ENCODE measurements at places on chromosomes 11 and 22. TPM values are rescaled to one million over a fixed set of nuclear protein-coding genes. Genes with fewer than 3 reads are reported as not detected.
A peak's percentile ranks its signal among the peaks of the same experiment; 100 is the strongest.

C11orf16 gene
- not detected for total RNA-seq

MAPK11 gene
- total RNA-seq = 5.5 TPM

SLC1A2 gene
- 1.7 TPM for total RNA-seq

AQP11 gene
- total RNA-seq = 0.39 TPM

TCN1 gene
- total RNA-seq = not detected

RIC3 gene
- total RNA-seq = 0.80 TPM

NPAS4 gene
- not detected for total RNA-seq

GAB4 gene
- total RNA-seq = not detected

ACR gene
- not detected for total RNA-seq

OR52K2 gene
- total RNA-seq = not detected

P2RY6 gene
- total RNA-seq = 2.5 TPM

HEPHL1 gene
- total RNA-seq = not detected

DNA sequence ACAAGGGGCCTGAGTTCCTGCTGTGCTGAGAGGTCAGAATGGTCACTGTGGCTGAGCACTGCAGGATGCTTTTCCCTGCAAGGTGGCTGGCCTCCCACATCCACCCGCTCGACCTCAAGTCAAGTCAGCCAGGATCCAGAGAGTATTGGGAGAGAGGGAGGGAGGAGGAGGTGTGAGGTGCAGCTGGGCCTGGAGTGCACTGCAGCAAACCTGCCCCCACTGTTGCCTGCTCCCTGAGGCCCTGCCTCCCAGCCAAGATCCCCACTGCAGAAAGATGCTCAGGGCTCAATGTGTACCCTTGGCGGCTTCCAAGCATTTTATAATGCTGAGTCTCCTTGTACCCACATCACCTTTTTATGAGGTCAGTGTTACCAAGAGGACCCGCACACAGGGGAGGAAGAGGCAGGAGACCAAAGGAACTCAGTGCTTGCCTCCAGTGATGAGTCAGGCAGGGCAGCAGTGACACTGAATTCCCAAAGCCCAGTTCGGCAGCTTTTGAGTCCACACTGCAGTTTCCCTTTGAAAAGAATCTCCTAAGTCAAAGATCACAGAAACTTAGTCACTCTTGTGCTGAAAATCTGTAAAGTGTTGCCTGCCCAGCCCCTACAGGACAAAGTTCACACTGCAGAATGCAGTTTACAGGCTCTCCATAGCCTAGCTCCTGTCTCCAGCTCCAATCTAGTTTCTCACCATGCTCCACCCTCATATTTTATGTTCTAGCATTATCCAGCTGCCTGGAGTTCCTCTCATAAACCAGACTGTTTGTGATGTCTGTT, 3.1 kb downstream of the ENDOD1 start:
- DNase-seq = no peak

GRCh38 chr11:5240458-5240857, 6.2 kb upstream of the HBD start:
- DNase-seq = no peak

DNA sequence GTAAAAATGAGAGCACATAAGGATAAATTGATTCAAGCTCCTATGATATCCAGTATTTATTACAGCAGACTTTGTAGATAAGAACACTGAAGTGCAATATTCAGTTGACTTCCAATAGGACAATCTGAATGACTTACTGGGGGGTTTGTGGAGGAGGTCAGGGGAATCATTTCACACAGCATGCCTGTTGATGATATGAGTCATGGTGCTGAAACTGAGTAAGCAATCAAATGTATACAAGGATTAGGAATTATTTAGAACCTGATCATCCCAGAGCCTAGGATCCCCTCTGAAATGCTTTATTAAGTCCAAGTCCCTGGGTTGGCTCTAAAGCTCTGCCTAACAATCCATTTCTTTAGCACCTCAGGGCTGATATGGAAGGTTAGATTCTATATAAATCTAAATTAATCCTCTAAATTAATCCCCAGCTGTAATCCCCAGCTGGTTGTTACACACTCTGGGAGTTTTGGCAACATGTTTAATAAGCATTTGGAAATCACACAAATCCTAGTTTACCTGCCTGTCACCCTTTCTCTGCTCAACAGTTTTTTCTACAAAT, 326.4 kb downstream of the GUCY1A2 start:
- no peak for DNase-seq

DNA sequence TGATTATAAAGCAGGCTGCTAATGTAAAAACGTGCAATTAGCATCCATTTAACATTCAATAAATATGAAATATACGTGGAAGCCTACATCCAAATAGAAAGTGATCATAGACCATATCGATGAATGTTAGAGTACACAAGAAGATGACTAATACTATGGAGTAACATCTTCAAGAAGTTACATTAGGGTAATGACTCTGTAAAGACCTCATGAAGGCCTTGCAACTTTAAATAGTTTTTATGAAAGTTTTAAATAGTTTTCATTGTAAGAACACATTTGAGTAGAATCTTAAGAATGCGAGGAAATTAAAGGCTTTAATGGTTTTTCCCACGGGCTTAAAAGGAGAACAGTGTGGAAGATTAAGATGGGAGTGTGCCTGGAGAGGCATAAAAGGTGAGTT, 1.4 kb downstream of the TRIM34 start:
- DNase-seq = no peak

GRCh38 chr11:67301951-67302516, 1.3 kb upstream of the SSH3 start:
- peak; percentile 36 for DNase-seq

DNA sequence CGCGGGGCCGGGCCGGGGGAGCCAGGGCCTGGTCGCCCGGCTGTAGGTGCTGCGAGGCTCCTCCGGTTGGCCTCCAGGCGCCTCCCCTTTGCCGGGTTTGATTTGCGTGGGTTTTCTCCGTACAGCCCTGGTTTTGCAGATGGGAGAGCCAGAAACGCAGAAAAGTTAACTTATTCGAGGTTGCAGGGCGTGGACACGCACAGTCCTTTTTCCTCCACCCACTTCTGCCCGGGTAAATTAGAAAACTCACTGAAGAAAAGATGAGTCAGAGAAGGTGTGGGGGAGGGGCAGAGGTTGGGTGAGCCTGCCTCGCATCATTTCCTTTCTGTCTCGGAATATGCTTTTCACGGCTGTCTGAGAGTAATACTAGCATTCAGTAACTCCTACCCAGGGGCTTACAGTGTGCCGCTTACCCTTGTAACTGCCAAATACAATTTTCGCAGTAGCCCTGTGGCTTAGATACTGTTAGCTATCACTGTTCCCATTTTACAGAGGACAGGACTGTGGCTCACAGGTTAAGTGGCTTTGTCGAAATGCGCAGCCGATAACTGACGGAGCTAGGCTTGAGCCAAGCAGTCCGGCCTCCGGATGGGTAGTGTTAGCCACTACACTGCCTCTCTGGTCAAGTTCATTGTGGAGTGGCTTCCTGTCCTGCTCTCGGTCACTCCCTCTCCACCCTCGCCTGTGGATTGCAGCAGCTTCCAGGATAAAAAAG, 812 bp downstream of the FADD start:
- DNase-seq = peak; percentile 63

DNA sequence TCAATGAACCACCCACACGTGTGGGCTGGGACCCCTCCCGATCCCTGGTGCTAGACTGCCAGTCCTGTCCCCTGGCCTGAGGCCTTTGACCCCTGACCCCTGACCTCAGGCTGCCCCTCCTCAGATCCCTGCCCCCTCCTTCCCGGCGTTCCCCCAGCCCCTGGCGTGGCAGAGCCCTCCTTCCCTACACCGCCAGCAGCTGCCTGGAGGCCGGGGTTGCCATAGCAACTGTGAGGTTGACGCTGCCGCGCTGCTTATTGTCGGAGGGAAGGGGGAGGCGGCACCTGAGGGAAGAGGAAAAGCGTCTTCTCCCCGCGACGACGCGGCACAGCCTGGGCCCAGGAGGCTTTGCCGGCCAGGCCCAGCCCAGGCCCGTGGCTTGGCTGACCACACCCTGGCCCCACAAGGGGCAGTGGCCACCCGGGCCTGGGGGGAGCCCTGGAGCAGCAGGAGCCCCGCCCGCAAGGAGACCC, 32.6 kb downstream of the SHANK3 start:
- no peak for DNase-seq

DNA sequence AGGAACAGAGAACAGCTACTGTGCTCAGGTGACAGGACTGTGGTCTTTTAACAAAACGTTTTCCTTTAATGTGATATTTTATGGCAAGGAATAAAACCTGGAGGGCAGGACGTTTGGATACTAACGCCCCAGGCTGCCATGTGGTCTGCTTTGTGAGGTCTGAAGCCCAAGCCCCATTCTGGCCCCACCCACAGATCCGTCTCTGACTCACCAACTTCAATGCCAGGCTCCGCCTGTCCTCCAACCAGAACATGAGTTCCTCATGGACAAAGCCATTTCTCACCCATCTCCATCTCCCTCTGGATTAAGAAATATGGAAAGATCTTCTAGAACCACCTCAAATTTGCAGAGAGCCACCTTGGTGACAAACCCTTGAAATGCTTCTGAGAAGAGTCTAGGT, 148.8 kb downstream of the CRYBB2 start:
- peak; percentile 53 for DNase-seq

GRCh38 chr11:93672280-93672679, 10.8 kb downstream of the CEP295 start:
- DNase-seq = no peak

DNA sequence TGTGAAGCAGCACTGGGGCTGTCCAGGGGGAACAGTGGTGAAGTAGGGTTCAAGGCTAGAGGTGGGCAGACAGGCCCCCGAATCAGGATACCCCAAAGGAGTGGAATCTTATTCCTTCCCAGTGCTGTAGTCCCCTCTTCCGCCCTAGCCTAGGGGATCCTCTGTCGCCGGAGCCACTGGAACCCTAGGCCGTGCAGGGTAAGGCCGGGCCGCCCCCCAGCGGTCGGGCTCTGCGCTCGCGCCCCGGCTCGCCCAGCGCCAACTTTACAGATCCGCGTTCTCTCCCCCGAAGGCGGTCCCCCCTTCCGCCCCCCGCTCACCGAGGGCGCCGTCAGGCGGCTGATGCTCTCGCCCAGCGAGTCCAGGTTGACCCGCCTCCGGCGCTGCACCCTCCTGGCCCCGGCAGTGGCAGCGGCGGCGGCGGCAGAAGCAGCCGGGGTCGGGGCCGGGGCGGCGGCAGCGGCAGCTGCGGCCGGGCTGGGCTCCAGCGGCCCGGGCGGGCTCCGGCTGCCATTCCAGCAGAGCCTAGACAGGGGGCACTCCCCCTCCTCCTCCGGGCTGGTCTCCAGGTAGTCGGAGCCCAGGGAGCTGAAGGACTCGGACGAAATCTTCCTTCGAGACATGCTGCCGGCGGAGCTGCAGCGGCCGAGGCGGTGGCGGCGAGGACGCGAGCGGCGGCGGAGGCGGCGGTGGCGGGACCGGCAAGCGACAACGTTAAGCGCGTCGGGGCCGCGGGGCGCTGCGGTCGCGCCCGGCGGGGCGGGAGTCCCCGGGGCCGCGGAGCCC, 650 bp downstream of the GUCY1A2 start:
- DNase-seq = peak; percentile 45

DNA sequence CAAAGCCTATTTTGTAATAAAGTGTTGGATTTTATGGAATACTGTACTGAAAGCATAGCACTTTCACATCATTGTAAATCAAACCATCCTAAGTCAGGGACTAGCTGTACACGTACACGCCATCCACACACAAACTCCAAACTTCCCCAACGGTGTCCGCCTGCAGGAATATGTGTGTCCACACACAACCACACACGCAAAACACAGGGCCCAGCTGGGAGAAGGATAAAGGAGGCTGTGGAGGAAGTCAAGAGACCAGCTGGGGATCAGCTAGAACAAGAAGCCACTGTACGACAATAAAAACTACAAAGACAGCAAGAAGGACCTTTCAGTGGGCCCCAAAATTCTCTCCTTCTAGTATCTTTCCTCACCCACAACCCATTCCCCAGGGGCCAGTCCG, 1.6 kb downstream of the TRIM29 start:
- DNase-seq = no peak

GRCh38 chr22:43079742-43080141, 9.4 kb downstream of the TTLL1 start:
- no peak for DNase-seq

GRCh38 chr11:119509969-119510401, 87.0 kb upstream of the THY1 start:
- DNase-seq = peak; percentile 66

DNA sequence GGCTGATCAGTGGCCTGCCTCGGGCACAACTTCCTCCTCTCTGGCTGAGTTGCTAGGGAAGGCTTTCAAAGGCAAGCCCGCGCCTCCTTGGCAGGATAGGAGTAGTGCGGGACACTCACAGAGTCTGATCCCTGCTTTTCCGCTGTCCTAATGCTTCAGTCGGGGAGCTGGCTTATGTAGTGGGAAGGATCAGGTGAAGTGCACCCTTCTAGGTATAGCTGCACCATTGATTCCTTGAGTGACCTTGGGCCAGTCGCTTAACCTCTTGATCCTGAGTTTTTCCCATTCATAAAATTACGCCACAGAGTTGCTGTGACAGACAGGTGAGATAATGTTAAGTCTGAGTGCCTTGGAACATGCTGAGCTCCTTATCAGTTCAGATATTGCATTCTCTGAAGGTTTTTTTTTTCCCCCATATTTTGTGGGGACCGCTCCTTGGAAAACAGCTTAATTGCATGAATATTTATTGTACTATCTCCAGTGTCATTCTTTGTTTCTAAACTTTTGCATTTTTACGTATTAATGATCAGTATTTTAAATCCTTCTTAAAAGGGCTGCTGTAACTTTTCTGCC, 961 bp downstream of the IPO7 start:
- DNase-seq = no peak

GRCh38 chr11:76801225-76801624, 18.1 kb downstream of the TSKU start:
- no peak for DNase-seq

DNA sequence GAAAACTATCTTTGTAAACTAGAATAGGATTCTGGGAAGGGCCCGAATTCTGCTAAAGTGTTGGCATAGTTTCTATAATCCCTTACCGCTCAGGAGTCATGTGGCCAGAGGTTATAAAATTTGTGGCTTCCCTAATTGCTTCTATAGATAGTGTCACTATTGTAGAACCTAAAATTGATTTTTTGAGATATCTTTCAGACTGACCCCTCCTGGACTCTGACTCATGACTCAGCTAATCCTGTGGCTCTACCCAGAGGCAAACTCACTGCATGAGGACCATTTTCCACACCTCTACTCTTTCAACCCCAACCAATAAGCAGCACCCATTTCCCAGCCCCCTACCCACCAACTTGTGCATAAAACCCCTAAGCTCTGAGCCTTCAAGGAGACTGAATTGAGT, 61.8 kb upstream of the PRSS23 start:
- DNase-seq = no peak

GRCh38 chr22:49349841-49350381, 477.8 kb downstream of the BRD1 start:
- DNase-seq = no peak

GRCh38 chr22:41043722-41044121, 48.7 kb upstream of the EP300 start:
- no peak for DNase-seq

DNA sequence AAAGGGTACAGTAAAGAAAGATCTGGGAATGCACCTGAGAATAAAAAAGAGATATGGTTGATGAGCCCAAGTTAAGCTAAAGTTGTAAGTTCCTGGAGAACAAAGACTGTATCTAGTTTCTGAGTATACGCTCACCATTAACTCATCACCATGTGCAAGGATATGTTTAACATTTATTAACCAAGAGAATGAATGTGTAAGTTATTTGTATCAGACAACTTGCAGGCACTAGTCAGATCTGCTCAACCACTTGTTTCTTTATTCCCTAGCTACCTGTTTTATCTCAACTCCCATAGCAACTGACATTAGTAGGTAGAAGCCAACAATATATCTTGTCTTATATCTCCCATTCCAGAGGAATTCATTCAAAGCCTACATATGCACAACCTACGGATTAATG, 74.9 kb upstream of the KCNA4 start:
- DNase-seq = no peak
